Sigmoid colon (tissue), 7 donors: ENCODE measurements at places on chromosomes 7 and 10. TPM values are rescaled to one million over a fixed set of nuclear protein-coding genes. Genes with fewer than 3 reads are reported as not detected.

The PRPF18 gene
- total RNA-seq, result 25.8 TPM

DNA sequence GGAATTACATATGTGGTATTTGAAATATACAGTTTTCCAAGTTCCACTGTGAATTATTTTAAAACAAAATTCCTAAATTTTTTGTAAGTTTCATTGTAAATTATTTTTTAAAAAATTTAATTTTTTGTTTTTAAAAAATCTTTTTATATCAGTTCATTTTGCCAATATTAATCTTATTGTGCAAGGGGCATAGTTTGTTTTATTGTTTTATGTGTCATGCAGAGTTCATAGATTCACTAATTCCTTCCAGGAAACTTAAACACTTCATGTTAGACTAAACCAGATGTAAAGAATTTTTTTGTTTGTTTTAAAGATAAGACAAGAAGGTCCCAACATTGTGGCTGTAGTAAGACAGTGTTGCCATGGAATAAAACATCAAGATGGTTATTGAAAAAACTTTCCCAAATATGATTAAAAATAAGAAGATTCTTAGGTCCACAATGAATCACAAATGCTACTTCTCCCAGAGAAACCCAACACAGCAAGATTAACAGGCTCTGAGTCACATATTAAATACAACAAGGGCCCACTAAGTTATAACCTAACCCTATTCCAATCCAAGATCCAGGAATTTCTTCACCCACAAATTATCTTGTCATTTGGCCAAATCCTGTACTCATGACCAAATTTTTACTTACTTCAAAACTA, 464.7 kb upstream of the IGFBP3 start:
- DNase-seq, result no peak
- no peak overlapping the region for H3K27ac ChIP-seq
- no peaks in the 10 kb centered on the region for H3K27me3 ChIP-seq
- H3K36me3 ChIP-seq, result no peaks in the 10 kb centered on the region

The NYAP1 gene
- 1.1 TPM for total RNA-seq

The PLCE1 gene
- total RNA-seq, result 6.9 TPM

DNA sequence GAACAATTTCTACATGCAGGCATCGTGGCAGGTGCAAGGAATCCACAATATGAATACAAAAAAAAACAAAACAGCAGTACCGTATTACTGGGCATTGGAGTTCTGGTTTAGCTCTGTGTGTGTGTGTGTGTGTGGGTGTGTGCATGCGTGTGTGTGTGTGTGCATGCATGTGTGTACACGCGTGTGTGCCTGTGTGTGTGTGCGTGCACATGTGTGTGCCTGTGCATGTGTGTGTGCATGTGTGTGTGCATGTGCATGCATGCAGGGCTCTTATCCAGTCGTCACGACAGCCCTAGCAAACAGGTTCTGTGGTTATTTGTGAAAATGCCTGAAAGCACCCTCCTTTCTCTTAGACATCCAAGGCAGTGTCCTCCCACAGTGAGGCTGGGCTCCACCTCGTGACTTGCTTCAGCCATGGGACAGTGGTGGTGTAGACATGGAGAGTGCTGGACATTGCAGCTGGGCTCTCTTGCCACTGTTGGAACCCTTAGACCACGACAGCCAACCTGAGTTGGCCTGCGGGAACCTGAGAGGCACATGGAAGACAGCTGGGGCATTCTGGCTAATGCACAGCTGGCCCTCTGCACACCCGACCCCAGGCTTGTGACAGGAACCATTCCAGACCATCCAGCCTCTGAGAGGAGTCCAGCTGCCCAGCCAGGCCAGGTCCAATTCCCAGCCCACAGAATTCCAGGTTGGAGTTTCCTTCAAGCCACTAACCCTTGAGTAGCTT, 173.4 kb upstream of the SHH start:
- H3K27ac ChIP-seq, result no peak overlapping the region
- H3K27me3 ChIP-seq, result no peaks in the 10 kb centered on the region
- no peak overlapping the region for H3K4me3 ChIP-seq
- H3K36me3 ChIP-seq, result no peaks in the 10 kb centered on the region

- no peak overlapping the region for H3K27ac ChIP-seq
- H3K27me3 ChIP-seq, result no peaks in the 10 kb centered on the region
- H3K36me3 ChIP-seq, result no peaks in the 10 kb centered on the region
- H3K4me3 ChIP-seq, result no peak overlapping the region
- no peaks in the 10 kb centered on the region for H3K4me1 ChIP-seq
- DNase-seq, result no peak
These were observed 58.3 kb downstream of the CXCL12 start for GRCh38 chr10:44326474-44327030.

The TMEM225B gene
- 1.8 TPM for total RNA-seq

The IPMK gene
- 5.6 TPM for total RNA-seq

- no peaks in the 10 kb centered on the region for H3K4me1 ChIP-seq
- no peak overlapping the region for H3K4me3 ChIP-seq
- H3K27me3 ChIP-seq, result no peaks in the 10 kb centered on the region
These were observed 66.2 kb downstream of the SLC29A4 start for GRCh38 chr7:5349005-5349380.
